ENCODE measurements at places on chromosomes 5 and 9. TPM values are rescaled to one million over a fixed set of nuclear protein-coding genes. Genes with fewer than 3 reads are reported as not detected.

DNA sequence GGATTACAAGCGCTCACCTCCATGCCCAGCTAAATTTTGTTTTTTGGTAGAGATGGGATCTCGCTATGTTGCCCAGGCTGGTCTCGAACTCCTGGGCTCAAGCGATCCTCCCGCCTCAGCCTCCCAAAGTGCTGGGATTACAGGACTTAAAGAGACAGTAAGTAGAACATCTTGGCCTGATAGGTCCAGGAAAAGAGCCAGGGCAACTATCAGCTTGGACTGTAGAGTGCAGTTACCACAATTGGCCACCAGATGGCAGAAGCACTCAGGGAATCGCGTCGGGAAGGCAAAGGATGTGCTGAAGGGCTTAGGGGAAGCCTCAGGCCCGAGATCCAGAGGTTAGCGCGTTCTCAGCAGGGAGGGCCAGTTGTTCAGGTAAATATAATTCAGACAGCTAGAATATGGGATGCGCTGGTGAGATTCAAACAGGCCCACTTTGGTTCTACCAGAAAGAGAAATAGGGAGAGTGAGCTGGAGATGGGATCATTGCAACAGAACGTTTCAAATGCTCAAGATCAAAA, 21.5 kb downstream of the C9orf57 start:
- DNase-seq, result peak; percentile 91
- no peaks in the 10 kb centered on the region for H3K27me3 ChIP-seq
- H3K36me3 ChIP-seq, result no peaks in the 10 kb centered on the region
- no peaks in the 10 kb centered on the region for H3K4me1 ChIP-seq

GRCh38 chr5:10364186-10364689, 10.7 kb downstream of the MARCHF6 start:
- DNase-seq, result peak; percentile 69
- H3K27me3 ChIP-seq, result no peaks in the 10 kb centered on the region
- no peak overlapping the region for H3K27ac ChIP-seq
- peaks cover 4% of the 10 kb centered on the region for H3K4me1 ChIP-seq

GRCh38 chr5:21791304-21791703, 1061.8 kb downstream of the CDH12 start:
- no peak overlapping the region for H3K4me3 ChIP-seq
- no peaks in the 10 kb centered on the region for H3K4me1 ChIP-seq
- no peak for DNase-seq
- no peaks in the 10 kb centered on the region for H3K27me3 ChIP-seq
- H3K27ac ChIP-seq, result no peak overlapping the region
- H3K36me3 ChIP-seq, result no peaks in the 10 kb centered on the region

GRCh38 chr9:93136011-93136440, 2.0 kb upstream of the NINJ1 start:
- no peak for DNase-seq
- H3K4me3 ChIP-seq, result no peak overlapping the region
- H3K36me3 ChIP-seq, result no peaks in the 10 kb centered on the region
- peaks cover 9% of the 10 kb centered on the region for H3K27me3 ChIP-seq

GRCh38 chr9:128073253-128073886, 5.3 kb downstream of the SLC25A25 start:
- DNase-seq, result no peak
- H3K36me3 ChIP-seq, result no peaks in the 10 kb centered on the region
- H3K4me3 ChIP-seq, result no peak overlapping the region
- H3K27me3 ChIP-seq, result no peaks in the 10 kb centered on the region

GRCh38 chr9:128642675-128643245, 13.9 kb downstream of the DYNC2I2 start:
- H3K4me3 ChIP-seq, result no peak overlapping the region
- H3K27ac ChIP-seq, result peak overlapping the region; percentile 79
- H3K4me1 ChIP-seq, result no peaks in the 10 kb centered on the region
- no peak for DNase-seq

GRCh38 chr9:10678010-10678409, 65.2 kb upstream of the PTPRD start:
- no peak overlapping the region for H3K4me3 ChIP-seq
- no peak overlapping the region for H3K27ac ChIP-seq
- no peak for DNase-seq
- H3K27me3 ChIP-seq, result no peaks in the 10 kb centered on the region
- no peaks in the 10 kb centered on the region for H3K4me1 ChIP-seq
- H3K36me3 ChIP-seq, result no peaks in the 10 kb centered on the region

GRCh38 chr5:76400466-76400865, 2.6 kb upstream of the IQGAP2 start:
- no peaks in the 10 kb centered on the region for H3K36me3 ChIP-seq
- DNase-seq, result no peak
- no peak overlapping the region for H3K27ac ChIP-seq

- peaks cover 9% of the 10 kb centered on the region for H3K36me3 ChIP-seq
- no peak overlapping the region for H3K27ac ChIP-seq
- no peaks in the 10 kb centered on the region for H3K27me3 ChIP-seq
Observed at GRCh38 chr9:82101475-82101874, 112.9 kb downstream of the SPATA31D1 start.

DNA sequence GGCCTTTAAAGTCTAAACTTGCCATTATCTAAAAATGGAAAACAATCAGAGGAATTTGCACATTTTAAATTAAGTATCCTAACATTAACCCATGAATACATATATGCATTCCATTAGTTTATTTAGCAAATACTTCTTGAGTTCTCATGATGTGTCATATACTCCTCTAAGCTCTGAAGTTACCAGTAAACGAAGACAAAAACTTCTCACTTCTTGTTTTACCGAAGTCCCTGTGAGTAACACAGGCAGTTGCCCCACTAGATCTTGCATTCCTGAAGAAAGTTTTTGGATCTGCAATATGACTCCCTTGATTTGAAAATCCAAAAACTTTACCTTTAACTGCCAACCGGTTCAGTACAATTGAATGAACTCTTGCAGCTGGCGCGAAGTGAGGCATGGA, 439.0 kb upstream of the MPDZ start:
- H3K4me1 ChIP-seq, result peaks cover 20% of the 10 kb centered on the region
- no peak overlapping the region for H3K27ac ChIP-seq
- H3K36me3 ChIP-seq, result no peaks in the 10 kb centered on the region
- no peaks in the 10 kb centered on the region for H3K27me3 ChIP-seq
- no peak for DNase-seq
- no peak overlapping the region for H3K4me3 ChIP-seq

DNA sequence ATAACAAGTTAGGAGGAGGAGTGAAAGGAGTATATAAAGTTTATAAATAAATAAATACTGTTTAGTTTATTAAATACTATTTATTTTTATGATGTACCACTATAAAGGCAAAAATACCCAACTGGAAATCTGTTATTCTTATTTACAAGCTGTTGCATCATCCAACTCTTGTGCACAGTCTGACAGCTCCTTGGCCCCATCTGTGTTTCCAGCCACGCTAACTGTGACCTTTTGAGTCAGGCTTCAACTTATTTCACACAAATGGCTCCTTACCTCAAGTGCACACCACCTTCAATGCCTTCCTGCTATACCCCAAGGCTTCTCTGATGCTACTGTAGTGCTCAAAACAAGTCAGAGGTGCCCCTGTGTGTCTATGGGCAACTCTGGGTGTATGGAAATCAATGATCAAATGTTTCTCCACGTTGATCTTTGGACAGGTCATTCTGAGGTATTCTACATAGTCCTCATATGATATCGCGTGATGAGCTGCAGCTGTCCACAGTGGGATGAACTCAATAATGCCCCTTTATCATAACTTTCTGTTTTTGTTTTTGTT, 303.2 kb upstream of the GRAMD2B start:
- H3K36me3 ChIP-seq, result no peaks in the 10 kb centered on the region
- H3K4me1 ChIP-seq, result peaks cover 19% of the 10 kb centered on the region
- no peak overlapping the region for H3K4me3 ChIP-seq
- no peak for DNase-seq
- no peak overlapping the region for H3K27ac ChIP-seq

DNA sequence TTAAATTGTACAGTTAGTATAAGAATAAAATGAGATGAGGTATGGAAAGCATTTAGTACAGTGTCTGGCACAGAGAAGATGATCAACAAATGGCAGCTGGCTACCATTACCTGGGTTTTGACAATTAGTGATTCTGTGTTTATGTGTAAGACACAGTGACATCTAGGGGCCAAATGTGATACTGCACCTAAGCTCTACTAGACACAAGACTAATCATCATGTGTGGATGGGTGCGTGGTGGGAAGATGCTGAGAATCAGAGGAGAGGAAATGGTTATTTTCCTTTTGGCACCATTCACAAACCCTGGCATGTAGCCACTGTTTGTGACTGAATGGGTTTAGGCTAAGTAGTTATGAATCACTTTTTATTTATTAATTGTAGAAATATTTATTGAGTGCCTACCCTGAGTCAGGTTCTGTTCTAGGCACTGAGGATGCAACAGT, 109.8 kb upstream of the TBC1D2 start:
- H3K4me1 ChIP-seq, result no peaks in the 10 kb centered on the region
- H3K27me3 ChIP-seq, result no peaks in the 10 kb centered on the region
- H3K4me3 ChIP-seq, result no peak overlapping the region

- no peaks in the 10 kb centered on the region for H3K36me3 ChIP-seq
- peaks cover 94% of the 10 kb centered on the region for H3K27me3 ChIP-seq
- H3K4me1 ChIP-seq, result peaks cover 63% of the 10 kb centered on the region
- no peak overlapping the region for H3K4me3 ChIP-seq
- no peak overlapping the region for H3K27ac ChIP-seq
Observed at GRCh38 chr9:124001866-124002525, 9.6 kb upstream of the LHX2 start.

DNA sequence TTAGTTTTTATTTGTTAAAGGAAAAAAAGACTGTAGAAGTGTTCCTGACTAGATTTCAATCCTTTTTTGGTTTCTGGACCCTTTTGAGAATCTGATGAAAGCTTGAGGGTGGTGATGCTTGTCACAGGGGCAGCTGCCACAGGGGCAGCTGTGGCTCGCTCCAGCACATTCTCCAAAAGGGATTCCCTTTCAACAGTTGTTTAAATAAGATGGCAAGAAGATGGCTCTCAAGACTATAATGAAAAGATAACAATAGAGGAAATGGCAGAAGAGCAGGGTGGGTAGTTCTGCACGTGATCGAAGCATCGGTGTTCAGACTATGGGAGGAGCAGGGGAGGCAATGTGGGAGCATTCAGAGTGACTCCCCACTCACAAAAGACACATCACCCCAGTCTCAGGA, 46.5 kb upstream of the TNFAIP8 start:
- no peak overlapping the region for H3K4me3 ChIP-seq
- no peak overlapping the region for H3K27ac ChIP-seq
- no peaks in the 10 kb centered on the region for H3K27me3 ChIP-seq

GRCh38 chr5:137254119-137255090, 244.7 kb downstream of the SPOCK1 start:
- no peaks in the 10 kb centered on the region for H3K36me3 ChIP-seq
- no peak overlapping the region for H3K4me3 ChIP-seq
- H3K4me1 ChIP-seq, result no peaks in the 10 kb centered on the region
- no peak overlapping the region for H3K27ac ChIP-seq
- DNase-seq, result no peak

DNA sequence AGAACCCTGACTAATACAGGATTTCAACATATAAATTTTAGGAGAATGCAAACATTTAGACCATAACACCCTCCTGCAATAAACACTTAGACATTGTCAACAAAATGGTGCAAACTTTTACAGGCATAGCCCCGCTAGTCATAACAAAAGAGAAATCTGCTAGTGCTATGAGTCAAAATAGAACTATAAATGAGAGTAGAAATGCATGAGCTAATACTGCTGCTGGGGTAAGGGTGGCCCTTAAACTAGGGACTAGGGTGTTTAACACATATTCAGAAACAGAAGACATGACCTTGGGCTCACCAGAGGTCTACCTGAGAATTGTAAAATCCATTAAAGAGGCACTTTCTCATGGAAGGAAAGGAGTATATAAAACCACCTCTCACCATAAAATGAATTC, 131.6 kb downstream of the TLR4 start:
- H3K27me3 ChIP-seq, result no peaks in the 10 kb centered on the region
- DNase-seq, result no peak
- H3K4me1 ChIP-seq, result peaks cover 4% of the 10 kb centered on the region
- no peak overlapping the region for H3K27ac ChIP-seq

DNA sequence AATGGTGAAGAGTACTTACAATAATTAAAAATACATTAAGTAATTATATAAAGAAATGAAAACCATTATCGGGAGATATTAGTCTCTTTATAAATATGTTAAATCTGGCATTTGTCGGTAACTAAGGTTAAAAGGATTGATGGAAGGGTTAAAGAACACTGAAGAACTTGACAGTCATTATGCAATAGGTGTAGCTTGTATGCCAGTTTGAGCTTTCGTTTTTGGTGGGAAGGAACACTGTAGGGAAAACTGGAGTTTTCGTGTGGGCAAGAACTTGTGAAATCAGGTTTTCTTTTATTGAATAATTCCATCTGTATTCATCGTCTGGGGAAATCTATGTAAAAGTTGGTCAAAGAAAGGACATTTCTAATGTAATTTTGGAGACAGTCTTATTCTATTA, 142.3 kb downstream of the DMRTA1 start:
- no peak overlapping the region for H3K4me3 ChIP-seq
- H3K36me3 ChIP-seq, result no peaks in the 10 kb centered on the region
- H3K4me1 ChIP-seq, result peaks cover 11% of the 10 kb centered on the region
- no peak for DNase-seq

DNA sequence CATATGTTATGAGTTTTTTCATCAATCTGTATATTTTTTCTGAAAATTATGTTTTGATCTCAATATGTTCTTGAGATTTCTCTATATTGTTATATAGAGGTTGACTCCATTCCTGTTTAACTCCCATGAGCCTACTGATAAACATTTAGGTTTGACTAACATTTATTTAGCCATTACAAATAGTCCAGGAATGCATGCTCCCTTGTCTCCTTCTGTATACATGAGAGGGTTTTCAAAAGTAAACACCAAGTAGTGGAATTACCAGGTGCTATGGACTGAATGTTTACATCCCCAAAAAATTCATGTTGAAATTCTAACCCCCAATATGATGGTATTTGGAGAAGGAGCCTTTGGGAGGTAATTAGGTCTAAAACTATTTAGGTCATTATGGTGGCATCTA, 3.5 kb upstream of the OR5C1 start:
- no peak overlapping the region for H3K27ac ChIP-seq
- DNase-seq, result no peak
- no peaks in the 10 kb centered on the region for H3K4me1 ChIP-seq
- no peak overlapping the region for H3K4me3 ChIP-seq
- no peaks in the 10 kb centered on the region for H3K36me3 ChIP-seq

- no peaks in the 10 kb centered on the region for H3K27me3 ChIP-seq
- peaks cover 60% of the 10 kb centered on the region for H3K4me1 ChIP-seq
- no peaks in the 10 kb centered on the region for H3K36me3 ChIP-seq
- DNase-seq, result no peak
- no peak overlapping the region for H3K4me3 ChIP-seq
Observed at GRCh38 chr5:32279223-32279622, 33.5 kb downstream of the MTMR12 start.

Gene NR6A1
- 125 TPM for total RNA-seq

Gene CAST
- total RNA-seq, result 26.4 TPM

Gene SH2D3C
- 4.5 TPM for total RNA-seq

Gene NUTM2F
- 0.45 TPM for total RNA-seq

Gene PCDHB16
- total RNA-seq, result 2.4 TPM

Gene POLR1E
- total RNA-seq, result 45.5 TPM

Data from GM23338 (cell line).